ENCODE measurements at places on chromosomes 1 and 21.

DNA sequence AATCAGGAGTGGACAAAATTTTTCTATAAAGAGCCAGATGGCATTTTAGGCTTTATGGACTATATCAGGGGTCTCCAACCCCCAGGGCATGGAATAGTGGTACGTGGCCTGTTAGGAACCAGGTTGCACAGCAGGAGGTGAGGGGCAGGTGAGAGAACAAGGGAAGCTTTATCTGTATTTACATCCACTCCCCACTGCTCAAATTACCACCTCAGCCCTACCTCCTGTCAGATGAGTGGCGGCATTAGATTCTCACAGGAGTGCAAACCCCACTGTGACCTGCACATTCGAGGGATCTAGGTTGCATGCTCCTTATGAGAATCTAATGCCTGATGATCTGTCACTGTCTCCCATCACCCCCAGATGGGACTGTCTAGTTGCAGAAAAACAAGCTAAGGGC is 13.9 kb downstream of the PHTF1 start:
- no peak for DNase-seq

GRCh38 chr1:77271852-77272580 is 9.8 kb upstream of the AK5 start:
- no peak for DNase-seq

DNA sequence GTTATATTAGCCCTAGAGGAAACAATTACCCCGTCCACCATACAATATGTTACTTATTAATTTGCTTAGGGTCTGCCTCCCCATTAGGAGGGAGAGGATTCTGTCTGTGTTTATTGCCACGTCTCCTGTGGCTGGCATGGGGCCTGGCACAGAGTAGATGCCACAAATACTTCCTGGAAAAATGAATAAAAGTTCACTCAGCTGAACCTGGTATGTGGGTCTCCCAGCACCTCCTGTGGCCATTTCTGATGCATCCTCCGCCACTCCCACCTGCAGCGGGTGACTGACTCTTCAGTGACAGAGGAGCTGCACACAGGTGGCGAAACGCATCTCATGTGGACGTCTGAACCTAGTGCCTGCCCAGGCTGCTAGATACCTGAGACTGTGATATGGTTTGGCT is 112.7 kb downstream of the CLIC6 start:
- DNase-seq = no peak

DNA sequence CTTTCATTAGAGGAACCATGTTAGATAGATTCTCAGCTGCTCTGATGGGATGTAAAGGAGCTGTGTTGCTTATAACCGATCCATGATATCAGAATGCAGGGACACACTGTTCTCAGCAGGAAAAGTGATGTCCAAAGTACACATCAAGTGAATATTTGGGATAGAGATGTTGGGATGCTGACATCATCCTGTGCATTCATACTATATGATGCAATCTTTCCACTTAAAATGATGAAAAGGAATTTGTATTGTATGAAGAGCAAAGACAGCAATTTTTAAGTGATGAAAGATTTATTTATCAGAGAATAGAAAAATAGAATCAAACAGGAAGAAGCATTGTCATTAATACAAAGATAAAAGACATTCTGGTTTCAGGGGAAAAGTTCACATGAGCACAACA is 110.1 kb downstream of the ERG start:
- DNase-seq = no peak

DNA sequence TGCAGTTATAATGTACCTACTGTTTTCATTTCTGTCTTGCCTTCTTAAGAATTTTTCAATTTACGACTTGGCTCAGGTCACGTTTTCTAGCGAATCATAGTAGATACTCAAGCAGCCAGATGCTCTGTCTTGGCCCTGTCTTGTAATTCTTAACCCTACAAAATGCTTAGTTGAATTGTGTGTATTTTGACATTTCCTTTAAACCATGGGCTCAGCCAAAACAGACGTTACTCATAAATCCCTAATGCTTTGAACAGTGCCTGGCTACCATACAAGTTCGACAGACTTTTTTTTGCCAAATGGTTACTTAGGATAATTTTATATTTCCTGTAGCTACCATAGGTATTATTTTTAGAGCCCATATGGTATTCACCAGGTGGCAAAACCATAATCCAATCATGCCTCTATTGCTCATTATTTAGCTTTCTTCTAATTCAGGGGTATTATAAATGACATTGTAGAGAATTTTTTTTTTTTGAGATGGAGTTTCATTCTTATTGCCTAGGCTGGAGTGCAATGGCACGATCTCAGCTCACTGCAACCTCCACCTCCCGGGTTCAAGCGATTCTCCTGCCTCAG is 54.3 kb downstream of the KCNK1 start:
- DNase-seq = no peak

DNA sequence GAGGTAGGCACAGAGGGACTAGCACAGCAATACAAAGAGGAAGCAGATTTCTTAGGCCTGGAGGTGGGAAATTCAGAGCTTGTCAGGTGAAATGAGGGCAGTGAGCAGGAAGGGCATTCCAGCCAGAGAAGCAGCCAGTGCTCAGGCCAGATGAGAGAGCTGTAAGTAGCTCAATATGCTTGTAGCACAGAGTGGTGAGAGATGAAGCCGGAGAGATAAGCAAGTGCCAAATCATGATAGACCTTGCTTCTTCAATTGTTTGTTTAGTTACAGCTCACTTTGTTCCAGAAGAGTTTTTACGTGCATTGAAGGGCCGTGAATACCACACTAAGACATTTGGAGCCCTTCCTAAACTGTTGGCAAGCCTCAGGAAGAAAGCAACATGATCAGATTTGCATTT is 42.0 kb upstream of the ADAMTS1 start:
- no peak for DNase-seq

- DNase-seq = no peak
Observed at GRCh38 chr1:203702130-203702577, 62.8 kb upstream of the LAX1 start.

DNA sequence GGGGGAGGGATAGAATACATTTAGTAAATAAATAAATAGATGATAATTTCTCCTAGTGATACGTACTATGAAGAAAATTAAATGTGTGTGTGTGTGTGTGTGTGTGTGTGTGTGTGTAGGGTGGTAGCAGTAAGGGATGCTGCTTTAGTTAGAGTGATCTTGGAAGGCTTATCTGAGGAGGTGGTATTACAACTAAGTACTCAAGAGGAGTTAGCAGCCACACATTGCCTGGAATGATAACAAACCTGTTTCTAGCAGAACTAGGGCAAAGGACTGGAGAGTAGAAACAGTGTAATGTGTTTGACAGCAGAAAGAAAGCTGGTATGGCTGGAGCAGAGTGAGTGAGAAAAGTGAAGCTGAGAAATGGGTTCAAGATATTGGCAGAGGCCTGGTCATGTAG is 58.3 kb upstream of the FASLG start:
- DNase-seq = no peak

DNA sequence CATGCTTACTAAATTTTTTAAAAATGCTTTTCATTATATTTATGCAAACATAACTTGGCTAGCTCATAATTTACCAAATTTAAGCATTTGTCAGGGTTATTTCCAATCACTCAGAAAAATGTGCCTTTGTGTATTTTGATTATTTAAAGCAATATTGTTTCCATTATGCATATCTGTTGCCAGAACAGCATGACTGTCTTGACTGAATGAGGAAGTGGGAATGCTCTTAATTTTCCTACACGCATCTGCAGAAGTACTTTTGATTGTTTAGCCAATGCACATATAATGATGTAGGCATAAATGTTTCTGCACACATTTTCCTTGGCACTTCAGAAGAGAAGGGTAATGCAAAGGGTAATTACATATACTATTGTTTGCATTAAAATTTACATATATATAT is 92.5 kb upstream of the ADGRL2 start:
- DNase-seq = no peak

Data from vagina (tissue), 2 donors.